Panc1 (cell line): ENCODE measurements at places on chromosomes 3 and 15. TPM values are rescaled to one million over a fixed set of nuclear protein-coding genes. Genes with fewer than 3 reads are reported as not detected.

Gene CSTA
- total RNA-seq, result not detected

DNA sequence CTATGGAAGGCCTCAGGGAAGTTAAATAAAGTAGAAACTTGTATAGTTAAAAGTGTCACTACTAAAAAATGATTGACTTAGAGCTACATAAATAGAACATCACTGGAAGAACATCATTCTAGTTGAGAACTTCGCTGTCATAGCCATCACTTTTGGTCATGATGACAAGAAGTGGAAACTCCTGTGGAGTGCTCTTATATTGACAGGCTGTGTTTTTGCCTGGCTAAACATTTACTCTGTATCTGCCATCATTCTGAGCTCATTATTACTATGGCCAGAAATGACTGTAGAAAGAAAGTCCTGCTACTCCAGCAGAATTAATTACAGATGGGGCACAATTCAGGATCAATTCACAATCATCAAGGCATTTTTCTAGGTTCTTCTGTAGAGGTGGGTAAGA is 165.1 kb upstream of the GOLIM4 start:
- no peak for DNase-seq

DNA sequence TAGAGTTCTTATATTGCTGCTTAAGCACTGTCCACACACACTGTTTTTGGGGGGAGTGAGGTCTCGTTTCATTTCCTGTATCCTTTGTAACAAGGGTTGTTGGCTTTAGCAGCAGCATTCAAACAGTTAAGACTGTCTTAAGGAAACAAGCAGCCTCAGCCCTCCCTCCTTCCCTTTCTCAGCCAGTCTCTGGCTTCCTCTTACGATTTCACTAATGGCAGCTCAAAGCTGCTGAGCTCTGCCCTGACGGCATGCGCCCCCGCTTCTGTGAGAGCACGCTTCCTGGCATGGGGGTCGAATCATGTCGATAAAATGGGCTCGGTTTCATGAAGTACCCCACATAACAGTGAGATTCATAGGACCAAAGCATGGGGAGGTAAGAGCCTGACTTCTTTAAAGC is 105.0 kb downstream of the KLHL25 start:
- DNase-seq, result no peak

DNA sequence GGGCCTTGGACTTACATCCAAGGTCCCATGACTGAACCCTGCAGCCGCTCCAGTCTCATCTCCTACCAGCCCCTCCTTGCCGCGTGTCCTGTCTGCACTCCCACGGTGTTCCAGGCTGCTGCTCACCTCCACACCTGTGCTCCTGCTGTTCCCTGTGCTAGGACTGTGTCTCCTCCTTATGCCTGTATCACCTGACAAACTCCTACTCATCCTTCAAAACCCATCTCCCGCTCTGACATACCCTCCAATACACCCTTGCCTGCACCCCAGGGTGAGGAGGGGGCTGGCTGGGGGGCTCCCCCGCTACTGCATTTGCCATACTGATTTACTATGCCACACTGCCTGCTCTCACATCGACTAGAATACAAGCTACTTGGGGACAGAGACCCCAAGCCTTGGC is 53.6 kb downstream of the CYP11A1 start:
- no peak for DNase-seq

GRCh38 chr3:172591876-172592771 is 68.9 kb upstream of the TNFSF10 start:
- no peak for DNase-seq
